ENCODE measurements at places on chromosomes 4 and X.
A peak's percentile ranks its signal among the peaks of the same experiment; 100 is the strongest.

DNA sequence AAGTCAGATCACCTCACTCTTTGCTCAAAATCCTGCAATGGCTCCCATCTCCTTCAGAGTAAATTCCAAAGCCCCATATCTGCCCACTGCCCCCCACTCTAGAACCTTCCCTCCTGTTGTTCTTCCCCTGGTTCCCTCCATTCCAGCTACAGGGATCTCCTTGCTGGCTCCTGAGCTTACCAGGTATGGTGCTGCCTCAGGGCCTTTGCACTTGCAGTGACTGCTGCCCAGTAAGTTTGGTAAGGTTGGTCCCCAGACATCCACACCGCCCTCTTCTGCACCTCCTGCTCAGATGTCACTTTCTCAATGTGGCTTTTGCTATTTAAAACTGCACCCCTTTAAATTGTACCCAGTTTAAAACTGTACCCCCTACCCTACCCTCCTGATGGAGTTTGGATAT, 7.8 kb upstream of the MAN2B2 start:
- DNase-seq = no peak

DNA sequence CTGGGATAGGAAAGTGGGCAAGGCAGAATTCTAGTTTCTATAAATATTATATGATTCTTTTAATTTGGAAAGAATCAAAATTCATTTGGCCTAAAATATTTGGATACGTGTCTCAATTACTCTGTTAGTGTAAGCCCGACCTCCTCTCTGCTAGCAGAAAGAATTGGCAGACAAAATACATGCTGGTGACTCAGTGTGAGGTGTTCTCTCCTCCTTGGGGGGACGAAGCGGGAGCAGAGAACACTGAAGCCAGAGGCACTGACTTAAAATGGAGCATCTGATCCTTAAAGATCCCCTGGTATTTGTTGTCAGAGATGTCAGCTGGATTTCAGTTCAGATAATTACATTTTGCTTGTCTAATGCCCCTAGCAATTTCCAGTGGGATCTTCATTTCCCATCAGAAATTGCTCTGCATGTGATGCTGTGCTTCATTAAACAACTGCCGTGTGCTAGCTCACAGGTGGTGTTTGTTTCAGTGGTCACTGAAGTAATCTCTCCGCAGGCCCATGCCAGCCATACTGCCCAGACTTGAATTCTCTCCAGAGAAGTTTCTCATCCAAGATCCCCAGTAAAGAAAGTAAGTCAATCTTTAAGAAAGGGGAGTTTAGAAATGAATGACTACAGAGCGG, 188.7 kb upstream of the TLL1 start:
- DNase-seq = no peak

- DNase-seq = no peak
Measured at GRCh38 chr4:150960818-150961217, 54.3 kb downstream of the LRBA start.

GRCh38 chr4:813900-814299, 12.0 kb downstream of the CPLX1 start:
- DNase-seq = no peak

- DNase-seq = peak; percentile 44
Measured at GRCh38 chr4:54658252-54659093, 716 bp downstream of the KIT start.

GRCh38 chr4:21901281-21901680, 47.3 kb downstream of the KCNIP4 start:
- no peak for DNase-seq

DNA sequence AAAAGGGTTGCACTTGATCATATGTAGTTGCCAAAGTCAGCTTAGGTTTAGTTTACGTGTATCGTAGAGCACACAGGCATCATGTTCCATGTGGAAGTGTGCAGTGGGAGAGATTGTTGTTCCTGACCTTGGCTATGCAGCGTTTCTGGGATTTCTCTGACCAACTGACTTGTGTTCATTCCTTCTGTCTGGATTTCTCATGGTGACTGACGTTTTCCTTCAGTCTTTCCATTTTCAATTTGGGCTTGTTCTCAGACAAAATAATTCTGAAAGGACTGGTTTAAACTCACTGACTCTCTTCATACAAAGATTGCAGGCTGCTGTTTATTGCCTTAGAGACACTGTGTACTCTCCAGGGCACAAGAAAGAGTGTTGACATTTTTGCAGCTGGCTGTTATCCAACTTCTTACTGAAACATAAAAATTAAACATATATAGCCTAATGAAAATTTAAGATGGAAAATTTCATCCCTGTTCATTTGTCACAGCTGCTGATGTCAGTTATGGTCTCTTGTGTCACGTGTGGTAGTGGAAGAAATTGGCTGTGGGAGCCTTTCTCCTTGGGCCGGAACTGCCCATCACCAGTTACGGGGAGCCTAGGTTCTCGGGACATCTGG, 95.4 kb downstream of the TNIP2 start:
- DNase-seq = no peak

DNA sequence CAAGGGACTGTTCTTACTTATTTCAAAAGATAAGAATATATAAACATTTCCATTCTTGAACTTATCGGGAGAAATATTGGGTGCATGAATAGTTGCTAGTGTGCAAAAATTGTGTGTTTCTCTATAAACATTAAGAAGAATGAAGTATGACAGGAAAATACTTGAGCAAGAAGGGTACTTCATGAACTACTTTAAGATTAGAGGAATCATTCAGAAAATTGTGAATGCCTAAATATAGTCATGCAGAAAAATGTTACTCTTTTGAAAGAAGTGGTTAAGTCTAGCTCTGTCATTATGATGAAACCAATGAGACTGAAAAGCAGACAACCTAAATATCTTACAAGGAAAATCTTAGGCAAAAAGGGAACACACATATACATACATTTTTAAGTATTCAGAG, 207.8 kb upstream of the PCDH18 start:
- DNase-seq = no peak

- DNase-seq = no peak
Measured at GRCh38 chr4:166972071-166972470, 262.2 kb downstream of the SPOCK3 start.

GRCh38 chr4:138005486-138005885, 236.7 kb downstream of the SLC7A11 start:
- no peak for DNase-seq

GRCh38 chrX:150158554-150159332, 204.4 kb upstream of the MAMLD1 start:
- no peak for DNase-seq

DNA sequence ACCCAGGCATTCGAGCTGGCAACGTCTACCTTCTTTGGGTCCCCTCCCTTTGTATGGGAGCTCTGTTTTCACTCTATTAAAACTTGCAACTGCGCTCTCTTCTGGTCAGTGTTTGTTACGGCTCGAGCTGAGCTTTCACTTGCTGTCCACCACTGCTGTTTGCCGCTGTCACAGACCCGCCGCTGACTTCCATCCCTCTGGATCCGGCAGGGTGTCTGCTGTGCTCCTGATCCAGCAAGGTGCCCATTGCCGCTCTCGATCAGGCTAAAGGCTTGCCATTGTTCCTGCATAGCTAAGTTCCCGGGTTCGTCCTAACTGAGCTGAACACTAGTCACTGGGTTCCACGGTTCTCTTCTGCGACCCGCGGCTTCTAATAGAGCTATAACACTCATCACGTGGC, 183.5 kb upstream of the GALNTL6 start:
- no peak for DNase-seq

- no peak for DNase-seq
Measured at GRCh38 chr4:26687728-26688127, 103.8 kb downstream of the TBC1D19 start.

DNA sequence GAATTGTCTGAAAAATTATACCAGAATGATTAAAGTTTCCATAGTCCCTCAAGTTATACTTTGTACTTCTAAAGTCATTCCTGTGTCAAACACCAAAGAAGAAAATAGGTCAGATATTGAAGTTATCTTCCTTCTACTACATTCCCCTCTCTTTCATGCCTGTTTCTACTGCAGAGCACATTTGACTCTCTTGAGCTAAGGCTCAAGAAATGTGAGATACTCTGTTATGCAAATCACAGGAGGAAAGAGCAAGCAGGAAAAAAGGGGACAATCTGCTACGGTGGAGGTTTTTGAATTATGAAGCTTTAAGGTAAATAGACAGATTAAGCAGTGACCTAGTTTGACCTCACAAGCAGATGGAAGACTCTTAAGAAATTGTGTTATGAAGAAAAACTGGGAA, 198.9 kb upstream of the LDB2 start:
- DNase-seq = no peak

DNA sequence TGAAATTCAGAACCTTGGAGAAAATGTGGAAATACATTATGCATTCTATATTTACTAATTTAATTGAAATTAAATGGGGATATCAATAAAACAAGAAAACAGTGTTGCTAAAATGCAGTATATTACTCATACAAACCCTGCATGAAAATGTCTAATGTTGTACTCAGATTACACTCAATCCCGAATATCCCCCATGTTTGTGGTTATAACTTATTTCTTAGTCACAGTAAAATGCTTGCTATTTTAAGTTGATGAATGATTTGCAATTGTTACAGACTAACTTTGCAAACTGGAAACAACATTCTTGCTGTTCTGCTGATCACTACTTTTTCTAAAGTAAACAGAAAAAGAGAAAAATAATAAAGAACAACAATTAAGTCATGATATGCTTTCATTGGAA, 33.1 kb upstream of the ANXA10 start:
- DNase-seq = no peak

GRCh38 chrX:40243755-40244515, 146.2 kb upstream of the BCOR start:
- no peak for DNase-seq

DNA sequence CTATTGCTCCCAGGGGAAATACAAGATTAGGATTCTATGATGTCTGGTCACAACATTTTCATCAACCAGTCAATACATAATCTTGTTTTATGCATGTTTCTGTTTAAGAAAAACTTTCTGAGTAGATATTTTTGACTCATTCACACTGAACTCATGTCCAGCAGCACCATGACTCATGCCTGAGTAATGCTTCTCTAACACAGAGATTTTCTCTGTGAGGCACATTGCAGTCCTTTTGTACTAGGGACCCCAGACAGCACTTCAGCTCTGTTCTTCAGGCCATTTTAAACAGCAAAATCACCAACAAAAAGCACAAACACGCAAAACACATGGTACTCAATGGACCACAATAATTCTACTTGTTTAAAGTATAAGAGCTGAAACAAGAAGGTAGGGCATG, 83.6 kb downstream of the MXRA5 start:
- DNase-seq = no peak

- no peak for DNase-seq
Measured at GRCh38 chrX:9542761-9543111, 77.9 kb downstream of the TBL1X start.

GRCh38 chr4:18318682-18319388, 297.3 kb upstream of the LCORL start:
- no peak for DNase-seq

DNA sequence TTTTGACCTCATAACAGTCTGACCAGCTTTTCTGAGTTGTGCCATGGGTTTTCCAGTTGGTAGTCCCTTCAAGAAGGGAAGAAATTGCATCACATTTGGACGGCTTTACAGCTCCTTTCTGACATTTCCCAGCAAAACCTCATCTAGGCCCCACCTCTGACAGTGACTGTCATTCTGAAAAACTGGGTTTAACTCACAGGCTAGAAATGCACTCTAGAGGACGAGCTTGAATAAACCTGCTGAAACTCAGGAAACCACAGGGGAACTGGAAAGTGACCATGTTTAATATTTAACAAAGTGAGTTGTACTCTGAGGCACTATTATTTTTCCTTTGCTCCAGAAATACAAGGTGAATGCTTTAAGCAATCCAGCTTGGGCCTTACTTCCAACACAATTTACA, 434.3 kb upstream of the RASGEF1B start:
- no peak for DNase-seq

DNA sequence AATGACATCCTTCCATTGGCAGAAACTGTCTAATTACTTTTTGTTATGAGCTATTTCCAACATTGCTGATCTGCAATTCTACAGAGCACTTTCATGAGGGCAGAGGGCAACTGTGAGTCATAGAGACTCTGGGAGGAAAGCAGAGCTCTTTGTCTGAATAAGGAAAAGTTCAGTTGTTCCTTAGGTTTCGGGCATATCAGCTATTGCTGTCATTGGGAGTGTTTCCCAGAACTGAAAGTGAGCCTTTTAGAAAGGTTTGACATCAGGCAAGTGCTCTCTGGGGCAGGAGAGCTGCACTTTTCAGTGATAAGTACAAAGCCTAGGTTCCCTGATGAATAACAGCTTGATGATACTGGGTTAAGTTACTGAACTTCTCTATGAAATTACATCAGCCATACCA, 119.2 kb upstream of the EDNRA start:
- DNase-seq = no peak

GRCh38 chrX:71996826-71997225, 86.2 kb downstream of the NHSL2 start:
- DNase-seq = no peak

- no peak for DNase-seq
Measured at GRCh38 chrX:19174401-19175025, 52.2 kb upstream of the ADGRG2 start.

- DNase-seq = no peak
Measured at GRCh38 chrX:141469469-141469868, 115.1 kb downstream of the SPANXA1 start.

GRCh38 chr4:2763511-2763967, 7.4 kb upstream of the TNIP2 start:
- DNase-seq = no peak

DNA sequence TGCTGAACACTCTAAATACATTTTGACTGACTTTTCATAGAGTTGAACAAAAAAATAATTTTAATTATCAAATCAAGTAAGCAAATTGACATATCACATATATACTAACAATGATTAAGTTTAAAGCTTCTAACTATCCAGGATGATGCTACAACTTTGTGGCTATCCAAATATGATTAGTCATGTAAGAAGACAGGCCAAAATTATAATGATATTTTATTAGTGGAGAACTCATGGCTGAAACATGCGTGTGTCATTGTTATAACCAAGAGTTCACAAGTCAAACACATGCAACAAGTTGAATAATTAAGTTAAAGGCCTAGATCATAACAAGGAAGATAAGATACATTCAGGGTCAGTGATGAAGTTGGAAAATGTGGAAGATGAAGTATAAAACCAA, 346.8 kb downstream of the FSTL5 start:
- DNase-seq = no peak

DNA sequence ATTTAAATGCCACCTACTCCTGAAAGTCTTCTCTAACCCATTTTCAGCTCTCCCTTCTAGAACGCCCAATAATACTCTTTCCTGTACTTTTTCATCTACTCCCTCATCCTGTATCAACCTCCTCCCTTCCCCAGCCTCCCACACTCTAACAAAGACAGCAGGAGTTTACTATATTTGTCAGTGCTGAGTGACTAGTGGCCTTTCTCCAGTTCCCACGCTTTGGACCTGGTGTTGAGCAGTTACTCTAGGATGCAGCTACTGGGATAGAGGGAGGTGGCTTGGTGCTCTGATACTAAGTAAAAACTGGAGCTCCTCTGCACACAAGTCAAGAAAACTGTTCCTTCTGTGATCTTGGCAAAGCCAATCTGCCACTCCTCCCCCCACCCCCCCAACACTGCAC, 36.1 kb upstream of the KLHL13 start:
- DNase-seq = no peak
